ENCODE measurements at places on chromosomes 3 and 15.
A peak's percentile ranks its signal among the peaks of the same experiment; 100 is the strongest.

- no peak for DNase-seq
These were observed 61.0 kb downstream of the SCN5A start for GRCh38 chr3:38588371-38588971.

- no peak for DNase-seq
These were observed 2.5 kb upstream of the FSIP1 start for GRCh38 chr15:39785139-39785538.

DNA sequence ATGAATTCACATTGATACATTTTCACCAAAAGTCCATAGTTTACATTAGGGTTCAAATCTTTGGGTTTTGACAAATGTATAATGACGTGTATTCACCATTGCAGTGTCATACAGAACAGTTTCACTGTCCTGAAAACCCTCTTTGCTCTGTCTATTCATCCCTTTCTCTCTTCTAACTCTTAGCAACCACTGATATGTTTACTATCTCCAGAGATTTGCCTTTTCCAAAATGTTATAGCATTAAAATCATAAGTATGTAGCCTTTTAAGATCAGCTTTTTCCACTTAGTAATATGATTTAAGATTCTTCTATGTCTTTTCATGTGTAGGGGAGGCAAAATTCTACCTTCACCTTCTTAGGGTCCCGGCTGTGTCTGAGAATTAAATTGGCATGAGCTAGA, 203.8 kb downstream of the TPRG1 start:
- no peak for DNase-seq

DNA sequence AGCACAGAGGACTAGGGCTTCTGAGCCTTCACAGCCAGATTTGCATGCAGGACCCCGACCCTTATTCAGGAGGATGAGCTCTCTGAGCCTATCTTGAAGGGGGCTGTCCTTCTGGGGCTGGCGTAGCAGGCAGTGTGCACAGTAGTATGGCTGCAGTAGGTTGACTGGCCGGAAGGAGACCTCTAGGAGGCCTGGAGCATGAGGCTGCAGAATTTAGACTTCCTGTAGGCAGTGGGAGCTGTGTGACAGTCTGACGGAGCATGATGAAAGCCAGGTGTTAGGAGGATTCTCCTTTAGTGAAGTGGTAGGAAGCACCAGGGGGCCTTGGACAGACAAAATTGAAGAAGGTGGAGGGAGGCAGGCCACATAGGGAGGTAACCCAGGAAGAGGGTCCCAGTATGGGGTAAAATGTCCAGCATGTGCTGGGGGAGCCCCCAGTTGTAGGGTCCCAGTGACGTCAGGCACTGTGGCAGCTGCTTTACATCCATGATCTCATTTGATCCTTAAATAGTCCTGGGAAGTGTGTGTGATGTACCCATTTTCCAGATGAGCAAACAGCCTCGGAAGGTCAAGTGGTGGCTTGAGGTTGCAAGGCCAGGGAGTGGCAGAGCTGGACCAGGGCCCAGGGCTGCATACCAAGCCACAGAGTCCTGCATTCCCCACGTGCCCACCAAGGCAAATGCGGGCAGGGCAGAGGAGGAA, 36.1 kb downstream of the SPSB4 start:
- DNase-seq = no peak

DNA sequence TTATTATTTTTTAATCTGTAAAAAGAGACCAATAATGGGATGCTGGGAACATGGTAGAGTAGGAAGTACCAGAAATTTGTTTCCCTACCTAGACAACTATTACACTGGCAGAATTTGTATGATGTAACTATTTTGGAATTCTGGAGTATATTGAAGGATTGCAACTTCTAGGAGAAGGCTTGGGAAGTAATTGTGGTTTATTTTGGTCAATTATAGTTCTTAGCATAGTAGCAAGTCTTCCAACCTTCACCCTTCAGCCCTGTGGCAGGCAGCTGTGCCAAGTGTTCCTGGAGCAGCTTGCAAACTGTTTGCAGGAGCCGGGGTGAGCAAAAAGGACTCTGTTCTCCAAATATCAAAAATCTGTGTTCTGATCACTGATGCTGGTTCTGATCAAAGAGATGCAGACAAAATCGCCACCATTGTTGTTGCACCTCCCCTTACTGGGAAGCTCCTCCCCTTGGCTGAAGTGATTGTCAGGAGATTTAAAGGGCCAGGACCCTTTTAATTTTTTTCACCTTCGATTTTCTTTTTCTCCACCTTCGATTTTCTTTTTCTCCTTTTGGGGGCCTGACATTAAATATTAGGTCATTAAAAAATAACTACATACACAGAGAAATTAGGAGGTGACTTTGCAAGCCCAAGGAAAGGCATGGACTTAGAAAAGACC, 363.3 kb downstream of the SLC9A9 start:
- DNase-seq = no peak

DNA sequence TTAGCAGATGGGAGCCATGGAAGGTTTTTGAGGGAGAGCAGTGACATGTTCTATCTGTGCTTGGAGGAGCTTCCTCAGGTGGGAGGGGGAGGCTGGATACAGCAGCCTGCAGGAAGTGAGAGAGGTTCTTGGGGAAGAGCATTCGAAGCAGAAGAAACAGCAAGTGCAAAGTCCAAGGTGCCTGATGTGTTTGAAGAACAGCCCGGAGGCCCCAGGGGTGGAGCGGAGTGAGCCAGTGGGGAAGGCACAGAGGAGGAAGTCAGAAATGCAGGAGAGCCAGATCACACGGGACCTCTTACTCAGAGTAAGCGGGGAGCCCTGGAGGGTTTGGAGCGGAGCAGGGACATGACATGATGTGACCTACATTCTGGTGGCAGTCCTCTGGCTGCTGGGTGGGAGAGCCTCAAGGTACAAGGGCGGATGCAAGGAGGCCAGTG, 10.8 kb downstream of the ITGA11 start:
- peak; percentile 52 for DNase-seq

DNA sequence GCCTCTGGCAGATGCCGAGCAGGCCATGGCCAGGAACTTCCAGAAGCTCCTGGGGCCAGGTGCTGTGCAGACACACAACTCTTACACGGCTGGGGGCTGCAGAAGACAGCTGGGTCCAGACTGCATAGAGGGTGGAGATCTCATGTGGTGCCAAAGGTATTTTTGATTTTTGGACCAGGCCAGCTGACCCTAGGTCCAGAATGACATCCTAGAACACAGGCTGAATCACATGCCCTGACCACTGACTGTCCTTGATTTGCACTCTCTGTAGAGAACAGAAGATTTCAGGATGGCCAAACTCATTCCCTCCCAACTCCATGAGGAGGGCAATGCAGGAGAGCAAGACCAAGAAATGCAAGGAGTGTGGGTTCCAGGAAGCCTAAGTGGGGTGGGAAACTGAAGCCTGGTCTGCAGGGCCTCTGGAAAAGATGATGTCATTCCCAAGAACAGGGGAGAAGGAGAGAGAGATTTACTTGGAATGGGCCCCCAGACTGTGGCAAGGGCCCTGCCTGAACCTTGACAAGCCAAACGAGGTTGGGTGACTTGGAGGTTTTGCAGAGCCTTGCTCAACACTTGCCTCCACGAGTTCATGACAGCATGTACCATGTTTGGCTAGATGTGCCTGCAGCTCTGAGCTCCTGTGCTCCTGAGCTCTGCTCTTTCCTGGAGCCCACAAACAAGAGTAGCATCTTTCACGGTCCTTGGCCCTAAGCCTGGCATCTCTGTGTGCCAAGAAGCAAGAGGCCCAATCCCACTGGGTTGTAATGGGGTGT, 38.5 kb upstream of the CTSH start:
- peak; percentile 83 for DNase-seq

DNA sequence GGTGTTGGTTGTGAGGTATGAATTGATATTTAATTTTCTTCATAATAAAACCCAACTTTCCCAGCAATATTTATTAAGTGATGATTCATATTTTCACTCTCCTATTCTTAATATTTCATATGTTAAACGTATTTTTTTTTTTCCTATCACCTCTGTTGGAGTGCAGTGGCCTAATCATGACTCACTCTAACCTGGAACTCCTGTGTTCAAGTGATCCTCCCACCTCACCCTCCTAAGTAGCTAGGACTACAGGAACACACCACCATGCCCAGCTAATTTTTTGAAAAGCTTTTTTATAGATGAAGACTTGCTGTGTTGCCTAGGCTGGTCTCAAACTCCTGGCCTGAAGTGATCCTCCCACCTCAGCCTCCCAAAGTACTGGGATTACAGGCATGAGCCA, 8.6 kb downstream of the PARP15 start:
- no peak for DNase-seq

DNA sequence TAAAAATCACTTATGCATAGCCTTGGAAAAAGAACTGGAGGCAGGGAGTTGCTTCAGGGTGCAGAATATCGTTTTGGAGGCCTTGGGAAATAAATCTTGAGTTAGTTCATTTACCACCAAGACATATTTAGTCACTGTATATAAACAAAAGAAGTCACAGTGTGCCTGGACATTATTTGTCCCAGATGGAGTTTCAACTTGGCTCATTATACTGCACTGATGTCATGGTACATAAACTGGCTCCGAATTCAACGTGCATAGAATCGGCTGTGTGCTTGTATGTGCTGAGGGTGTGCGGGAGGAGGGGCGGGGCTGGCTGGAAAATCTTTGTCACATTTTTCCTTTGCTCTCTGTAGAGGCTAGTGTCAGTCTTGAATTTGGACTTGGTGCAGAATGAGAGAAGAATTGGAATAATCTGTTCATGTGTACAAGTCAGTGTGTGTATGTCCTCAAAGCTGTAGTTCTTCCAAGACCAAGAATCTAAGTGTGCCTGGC, 86.6 kb downstream of the FNDC3B start:
- no peak for DNase-seq

DNA sequence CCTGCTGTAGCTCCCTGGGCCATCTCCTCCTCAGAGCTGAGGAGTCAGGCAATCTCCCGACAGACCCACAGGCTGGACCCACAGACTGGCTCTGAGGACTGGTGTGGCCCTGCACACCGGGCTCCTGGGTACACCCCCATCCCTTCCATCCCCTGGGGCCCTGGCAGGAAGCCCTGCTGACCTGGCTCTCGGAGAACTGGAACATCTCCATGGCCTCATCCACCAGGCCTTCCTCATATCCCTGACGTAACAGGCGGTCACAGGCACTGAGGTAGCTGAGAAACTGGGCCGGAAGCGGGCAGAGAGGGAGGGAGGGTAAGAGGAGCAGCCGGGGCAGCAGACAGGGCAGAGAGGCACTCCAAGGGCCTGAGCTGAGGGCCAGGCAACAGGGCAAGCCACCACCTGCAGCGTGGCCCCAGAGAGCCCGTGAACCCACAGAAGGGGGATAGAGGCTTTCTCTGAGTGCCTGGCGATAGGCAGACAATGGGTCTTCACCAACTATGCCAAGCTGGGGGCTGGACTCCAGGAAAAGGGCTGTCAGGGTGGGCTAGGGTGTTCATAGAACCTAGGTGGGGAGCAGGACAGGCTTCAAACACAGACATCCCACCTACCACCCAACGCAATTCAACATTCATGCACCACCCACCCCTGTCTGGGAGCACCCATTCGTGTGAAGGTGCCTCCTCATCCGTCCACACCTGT, 17.9 kb downstream of the KBTBD13 start:
- DNase-seq = no peak

DNA sequence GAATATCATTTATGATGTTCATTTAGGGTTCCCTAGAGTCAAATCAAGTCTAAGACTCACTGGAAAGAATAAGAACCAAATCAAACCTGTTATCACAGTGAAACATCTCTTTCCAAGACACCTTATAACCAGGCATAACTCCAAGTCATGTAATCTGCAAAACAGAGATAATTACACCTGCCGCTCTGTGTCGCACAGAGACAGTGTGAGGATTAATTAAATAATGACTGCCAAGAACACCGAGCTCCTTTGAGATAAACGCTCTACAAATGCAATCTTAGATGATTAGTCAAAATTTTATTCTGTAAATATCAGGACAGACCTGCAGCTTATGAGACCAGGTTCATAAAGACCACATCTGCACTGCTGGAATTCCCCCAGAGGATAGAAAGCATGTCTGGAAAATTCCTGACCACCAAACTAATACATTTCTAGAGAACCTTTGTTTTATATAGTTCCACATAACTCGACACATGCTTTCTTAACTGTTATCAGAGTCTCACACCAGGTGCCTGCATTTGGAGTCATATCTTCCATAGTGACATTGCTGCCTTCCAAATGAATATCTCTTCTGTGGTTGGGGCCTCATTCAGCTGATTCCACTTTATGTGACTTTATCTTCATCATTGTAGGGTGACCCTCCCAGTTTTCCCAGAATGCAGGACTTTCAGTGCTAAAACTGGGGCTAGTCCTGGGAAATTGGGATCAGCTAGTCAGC, 252.8 kb downstream of the CD47 start:
- DNase-seq = no peak

DNA sequence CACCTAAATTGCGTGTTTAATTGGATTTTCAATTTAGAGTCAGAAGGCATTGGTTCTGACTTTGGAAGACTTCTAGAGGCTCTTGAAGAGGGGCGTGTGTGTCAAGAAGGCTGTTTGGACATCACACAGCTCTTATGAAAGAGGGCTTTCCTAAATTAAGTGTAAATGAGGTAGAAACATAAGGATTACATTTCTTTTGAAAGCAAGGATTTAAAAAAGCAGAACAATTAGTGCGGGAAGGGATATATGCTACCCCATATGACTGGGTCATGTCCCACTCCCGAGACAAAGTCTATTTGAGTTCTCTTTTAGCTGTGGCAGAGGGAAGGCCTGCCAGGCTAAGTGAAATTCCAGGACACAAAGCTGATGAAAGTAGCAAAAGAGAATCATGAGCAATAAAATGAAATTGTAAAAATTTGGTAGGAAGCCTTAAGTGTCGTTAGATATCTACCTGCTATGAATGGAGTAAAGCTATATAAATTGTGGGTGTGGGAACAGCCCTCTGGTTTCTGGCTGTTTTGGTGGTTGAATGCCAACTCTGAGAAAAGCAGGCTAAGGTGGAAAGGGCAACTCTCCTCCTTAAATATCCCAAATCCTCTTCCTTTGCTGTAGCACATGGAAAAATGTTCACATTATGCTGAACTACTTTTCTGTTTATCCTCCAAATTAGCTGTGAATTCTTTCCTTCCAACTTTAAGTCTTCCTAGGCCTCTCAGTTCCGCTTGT, 100.6 kb upstream of the TSC22D2 start:
- DNase-seq = no peak

DNA sequence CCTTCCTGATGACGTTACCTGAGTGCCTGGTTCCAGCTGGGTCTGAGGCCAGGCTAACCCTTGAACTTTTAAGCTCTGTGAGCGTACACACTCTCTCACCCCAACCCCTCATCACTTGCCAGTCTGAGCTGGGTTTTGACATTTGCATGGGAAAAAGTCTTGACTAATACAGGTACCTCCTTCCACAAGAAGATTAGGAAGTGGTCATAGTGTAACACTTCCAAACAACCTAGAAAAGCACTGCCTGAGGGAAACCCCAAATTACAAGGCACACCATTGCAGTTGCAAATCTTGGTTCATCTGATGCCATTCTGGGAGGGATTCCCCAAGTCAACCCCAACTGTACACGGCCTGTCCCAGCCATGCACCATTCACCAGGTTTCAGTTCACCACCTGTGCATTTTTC, 499.8 kb downstream of the FOXP1 start:
- DNase-seq = no peak

DNA sequence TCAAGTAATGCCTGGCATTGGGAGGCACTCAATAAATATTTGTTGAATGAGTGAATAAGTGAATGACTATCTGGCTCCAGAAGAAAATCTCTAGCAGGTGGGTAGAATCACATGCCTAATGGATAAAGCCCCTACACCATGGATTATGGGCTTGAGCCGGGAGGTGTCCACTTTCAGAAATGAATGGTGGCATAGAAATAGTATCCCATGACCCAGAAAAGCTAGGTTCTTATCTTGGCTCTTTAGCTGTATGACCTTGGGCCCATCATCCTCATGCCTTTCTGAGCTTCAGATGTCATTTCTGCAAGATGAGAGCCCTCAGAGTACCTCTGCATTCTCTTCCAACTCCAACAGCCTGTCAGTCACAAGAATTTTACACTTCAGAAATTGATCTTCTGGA, 37.3 kb upstream of the TNIK start:
- DNase-seq = no peak

GRCh38 chr3:108300103-108300849, 3.9 kb downstream of the HHLA2 start:
- DNase-seq = no peak
